ENCODE measurements at places on chromosomes 12 and 14.

DNA sequence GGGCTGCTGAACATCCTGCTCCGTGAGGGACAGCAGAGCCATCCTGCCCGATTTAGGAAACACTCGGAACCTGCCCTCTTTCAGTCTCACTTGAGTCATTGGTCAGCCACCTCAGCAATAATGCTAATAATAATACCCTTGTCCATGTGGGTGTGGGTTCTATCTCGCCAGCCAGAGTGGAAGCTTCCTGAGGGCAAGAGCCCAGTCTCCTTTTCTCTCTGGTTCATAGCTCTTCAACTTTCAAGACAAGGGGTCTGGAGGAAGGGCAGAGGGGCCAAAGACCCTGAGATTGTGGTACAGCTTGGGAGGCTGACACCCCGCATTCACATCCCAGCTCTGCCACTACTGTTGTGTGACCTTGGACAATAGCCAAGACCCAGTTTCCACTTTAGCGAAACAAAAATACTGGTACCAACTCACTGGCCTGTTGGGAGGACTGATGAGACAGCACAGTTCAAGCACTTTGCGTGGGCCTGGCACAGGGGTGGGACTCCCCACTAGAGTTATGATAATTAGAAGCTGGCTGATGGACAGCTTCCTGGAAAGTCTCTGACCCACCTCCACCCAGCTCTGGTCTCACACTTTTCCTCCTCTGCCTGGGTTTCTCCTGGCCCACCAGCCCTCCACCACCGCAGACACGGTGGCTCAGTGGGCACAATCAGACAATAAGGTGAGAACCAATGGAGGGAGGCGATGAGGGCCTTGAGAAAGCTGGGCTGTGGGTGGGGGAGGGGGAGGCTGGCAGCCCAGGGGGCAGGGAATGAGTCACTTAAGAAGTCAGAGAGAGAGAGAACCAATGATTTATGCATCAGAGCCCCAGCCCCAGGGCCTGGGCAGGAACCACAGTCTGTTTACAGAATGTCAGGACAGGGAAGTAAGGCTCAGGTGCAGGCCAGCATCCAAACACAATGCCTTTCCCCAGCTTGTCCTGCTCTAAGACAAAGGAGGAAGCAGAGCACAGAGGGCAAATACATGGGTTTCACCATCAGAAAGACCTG lies 9.6 kb downstream of the FAIM2 start:
- DNase-seq, result no peak

- no peak for DNase-seq
Measured at GRCh38 chr12:118880720-118881493, 100.4 kb upstream of the SRRM4 start.

DNA sequence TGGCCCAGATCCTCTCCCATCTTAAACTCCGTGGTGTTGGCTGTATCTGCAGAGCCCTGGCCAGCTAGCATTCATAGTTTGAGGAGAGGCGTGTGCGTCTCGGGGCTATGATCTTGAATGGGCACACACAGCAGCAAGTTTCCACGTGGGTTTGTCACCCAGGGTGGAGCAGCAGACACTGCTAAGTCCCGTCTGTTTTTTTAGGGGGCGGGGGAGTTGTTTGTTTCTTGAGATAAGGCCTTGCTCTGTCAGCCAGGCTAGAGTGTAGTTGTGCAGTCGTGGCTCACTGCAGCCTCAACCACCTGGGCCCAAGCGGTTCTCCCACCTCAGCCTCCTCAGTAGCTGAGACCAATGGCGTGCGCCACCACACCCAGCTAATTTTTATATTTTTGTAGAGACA lies 20.1 kb upstream of the TEX22 start:
- DNase-seq, result no peak

GRCh38 chr14:69716478-69717187 lies 50.3 kb upstream of the SRSF5 start:
- peak; percentile 11 for DNase-seq

DNA sequence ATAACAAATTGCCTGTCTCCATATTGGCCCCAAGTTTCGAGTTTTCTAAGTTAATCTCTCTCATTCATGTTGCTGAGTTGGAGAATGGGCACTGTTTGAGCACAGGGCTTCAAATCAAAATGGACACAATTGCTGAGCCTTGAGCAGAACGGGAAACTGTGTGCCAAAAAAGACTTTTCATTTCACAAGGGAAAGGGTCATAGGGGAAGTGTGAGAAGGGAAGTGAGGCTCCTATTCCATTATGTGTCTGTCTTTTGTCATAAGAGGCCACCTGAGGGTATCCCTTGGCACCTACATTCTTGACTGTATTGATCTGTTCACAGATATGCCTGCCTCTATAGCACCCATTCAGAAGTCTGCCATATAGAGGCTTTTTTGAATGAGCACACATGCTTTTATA lies 59.1 kb downstream of the TTLL5 start:
- DNase-seq, result no peak

- no peak for DNase-seq
Measured at GRCh38 chr12:49975318-49975761, 2.6 kb downstream of the AQP6 start.

GRCh38 chr12:46664761-46665287 lies 161.0 kb downstream of the SLC38A4 start:
- no peak for DNase-seq

- no peak for DNase-seq
Measured at GRCh38 chr12:90770861-90771260, 184.1 kb downstream of the CCER1 start.

All from naive thymus-derived CD8-positive, alpha-beta T cell (primary cell).